Stimulated activated CD8-positive, alpha-beta memory T cell treated with anti-CD3 and anti-CD28 coated beads, Interleukin-12 subunit alpha, Interleukin-12 subunit beta, amount 100 ng/mL, for 4 hours (primary cell): ENCODE measurements at places on chromosomes 4 and X.
A peak's percentile ranks its signal among the peaks of the same experiment; 100 is the strongest.

- DNase-seq, result no peak
These were observed 9.7 kb downstream of the SMIM20 start for GRCh38 chr4:25923745-25924144.

GRCh38 chr4:6390356-6390755, 82.1 kb downstream of the PPP2R2C start:
- DNase-seq, result no peak

- no peak for DNase-seq
These were observed 125.8 kb upstream of the VCX3A start for GRCh38 chrX:6660567-6661264.

DNA sequence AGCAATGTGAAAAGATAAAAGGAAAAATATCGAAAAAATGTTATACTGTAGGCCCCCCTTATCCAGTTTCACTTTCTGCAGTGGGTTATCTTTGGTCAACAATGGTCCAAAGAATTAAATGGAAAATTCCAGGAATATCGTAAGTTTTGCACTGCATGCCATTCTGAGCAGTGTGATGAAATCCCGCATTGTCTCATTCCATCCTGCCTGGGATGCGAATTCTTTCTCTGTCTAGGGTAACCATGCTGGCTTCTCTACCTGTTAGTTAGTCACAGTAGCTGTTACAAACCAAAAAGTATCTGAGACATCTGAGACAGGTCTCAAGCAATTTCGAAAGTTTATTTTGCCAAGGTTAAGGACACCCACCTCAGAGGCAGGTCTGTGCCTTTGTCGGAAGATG, 170.3 kb downstream of the COX18 start:
- DNase-seq, result no peak

DNA sequence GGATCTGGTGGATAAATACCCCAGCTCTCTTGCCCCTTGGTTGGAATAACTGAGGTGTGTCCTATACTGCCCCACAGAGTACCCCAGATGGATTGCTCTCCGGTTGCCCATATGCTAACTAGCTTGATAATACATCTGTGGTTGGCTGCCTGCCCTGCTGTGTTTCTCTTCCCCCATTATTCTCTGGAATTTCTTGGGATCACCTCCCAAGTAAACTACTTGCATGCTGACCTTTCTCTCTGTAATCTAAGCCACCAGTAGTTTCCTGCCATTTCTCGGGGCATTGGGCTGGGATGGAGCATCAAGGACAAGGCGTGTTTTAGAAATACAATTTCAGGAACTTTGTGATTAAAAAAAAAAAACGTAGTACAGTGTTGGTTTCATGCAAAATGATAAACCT, 25.2 kb downstream of the PPP1R2C start:
- no peak for DNase-seq

- DNase-seq, result peak; percentile 40
These were observed 32.0 kb downstream of the CTBP1 start for GRCh38 chr4:1216869-1217294.

DNA sequence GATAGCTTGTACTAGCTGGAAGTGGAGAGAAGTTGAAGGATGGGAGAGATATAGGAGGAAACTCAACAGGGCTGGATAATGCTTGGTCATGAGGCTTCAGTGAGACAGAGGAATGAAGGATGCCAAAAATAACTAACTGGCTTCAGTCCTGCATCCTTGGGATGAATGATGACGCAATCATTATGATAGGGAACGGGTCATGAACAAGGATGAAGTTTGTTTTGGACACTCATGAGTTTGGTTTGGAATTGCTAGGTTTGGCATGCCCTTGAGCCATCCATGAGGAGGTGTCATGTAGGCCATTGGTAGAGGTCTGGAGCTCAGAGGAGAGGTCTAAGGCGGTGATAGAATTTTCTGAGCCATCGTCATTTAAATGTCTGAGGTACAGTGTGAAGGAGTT, 160.0 kb upstream of the NHS start:
- DNase-seq, result no peak

- no peak for DNase-seq
These were observed 698.7 kb downstream of the GLUD2 start for GRCh38 chrX:121746105-121746504.

GRCh38 chrX:103730796-103731493, 20.2 kb downstream of the TMEM31 start:
- DNase-seq, result no peak

DNA sequence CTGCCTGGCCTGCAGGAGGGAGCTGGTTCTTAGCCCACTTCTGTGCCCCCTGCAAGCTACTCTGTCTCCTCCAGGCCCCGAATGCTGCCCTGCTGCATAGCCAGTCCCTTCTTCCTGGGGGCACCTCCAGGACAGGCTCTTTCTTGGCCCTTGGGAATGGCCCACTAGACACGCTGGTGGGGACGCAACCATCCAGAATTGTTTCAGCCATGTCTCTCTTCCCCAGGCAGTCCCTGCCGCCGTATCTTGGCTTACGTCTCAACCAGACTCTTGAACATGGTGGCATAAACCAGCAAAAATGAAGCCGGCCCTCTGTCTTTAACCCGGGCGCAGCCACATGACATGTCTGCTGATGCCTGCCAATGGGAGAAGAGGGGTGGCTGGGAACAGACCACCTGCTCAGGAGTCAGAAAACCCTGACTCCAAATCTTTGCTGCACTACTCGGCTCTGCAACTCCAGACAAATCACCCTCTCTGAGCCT, 9.0 kb downstream of the LRPAP1 start:
- DNase-seq, result no peak

DNA sequence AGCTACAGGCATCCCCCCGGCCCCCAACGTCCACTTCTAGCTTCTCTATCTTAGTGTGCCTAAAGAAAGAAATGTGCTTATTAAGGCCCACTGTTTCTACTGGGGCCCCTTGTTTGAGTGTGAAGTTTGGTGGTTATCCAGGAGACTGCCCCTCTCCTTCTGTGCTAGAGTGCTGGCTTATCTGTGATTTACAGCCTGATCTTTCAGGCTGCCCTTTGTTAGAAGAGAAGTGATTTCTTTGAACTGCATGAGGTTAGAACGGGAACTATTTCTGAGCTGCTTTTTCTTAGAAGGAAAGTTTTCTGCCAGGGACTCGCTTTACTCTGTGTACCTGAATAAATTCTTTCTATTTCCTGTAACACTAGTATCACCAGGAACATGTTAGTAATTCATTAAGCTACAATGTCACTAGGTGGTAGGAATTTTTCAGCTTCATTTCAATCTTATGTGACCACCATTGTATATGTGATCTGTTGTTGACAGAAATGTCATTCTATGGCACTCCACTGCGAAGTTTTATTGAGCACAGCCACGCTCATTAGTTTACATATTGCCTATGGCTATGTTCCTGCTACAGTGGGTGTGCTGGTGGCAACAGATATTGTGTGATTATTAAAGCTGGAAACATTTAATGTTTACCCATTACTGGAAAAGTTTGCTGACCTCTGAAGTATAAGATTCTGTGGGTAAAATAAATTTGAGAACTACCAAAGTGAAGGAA, 193.8 kb upstream of the CXorf51B start:
- DNase-seq, result no peak

DNA sequence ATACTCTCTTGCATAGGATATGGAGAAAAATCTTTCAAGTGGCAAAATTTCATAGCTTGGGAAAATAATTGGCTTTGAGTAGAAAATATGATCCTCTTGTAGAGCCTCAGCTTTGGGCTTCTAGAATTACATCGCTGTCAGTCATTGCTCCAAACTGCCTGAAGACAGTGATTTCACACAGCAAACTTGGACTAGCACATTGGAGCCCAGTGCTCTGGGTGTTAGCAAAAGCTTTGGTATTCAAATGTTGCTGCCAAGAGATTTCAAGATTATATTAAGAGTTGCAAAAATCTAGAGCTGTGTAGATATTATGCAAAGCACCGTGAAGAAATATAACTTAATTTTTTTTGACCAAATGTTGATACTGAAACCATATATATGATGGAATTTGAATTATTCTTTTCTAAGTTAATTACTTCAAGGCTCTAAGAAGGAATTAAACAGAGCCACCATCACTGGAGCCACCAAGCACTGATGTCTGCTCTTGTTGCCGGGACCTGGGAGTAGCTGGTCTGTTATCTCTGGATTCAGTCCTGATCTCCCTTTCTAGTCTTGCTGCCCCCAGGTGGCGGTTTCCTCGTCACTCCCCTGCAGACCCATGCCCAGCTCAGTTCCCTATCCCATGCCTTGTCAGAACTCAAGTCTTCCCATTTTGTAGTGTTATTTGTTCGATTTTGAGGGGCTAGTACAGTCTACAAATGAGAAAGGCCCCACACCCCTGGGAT, 260.7 kb upstream of the SFRP2 start:
- DNase-seq, result no peak

- no peak for DNase-seq
These were observed 753.3 kb downstream of the ADGRL3 start for GRCh38 chr4:61953386-61953785.

DNA sequence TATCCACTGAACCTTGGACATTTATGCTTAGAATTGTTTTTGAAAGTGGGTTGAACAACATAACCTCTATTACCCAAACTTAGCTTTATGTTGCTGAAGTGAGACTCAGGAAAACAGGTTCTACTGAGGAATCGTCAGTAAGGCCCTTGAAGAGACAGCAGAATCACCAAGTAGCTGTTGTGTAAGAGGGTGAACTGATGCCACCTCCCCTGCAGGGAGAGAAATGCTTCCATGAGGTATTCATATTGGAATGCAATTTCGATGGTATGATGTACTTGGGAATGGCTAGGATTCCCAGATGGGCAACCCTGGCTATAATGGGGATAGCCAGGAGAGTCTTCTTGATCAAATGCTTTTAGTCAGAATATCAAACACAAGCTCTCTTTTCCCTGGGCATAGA, 4.1 kb upstream of the SCRG1 start:
- no peak for DNase-seq

- DNase-seq, result no peak
These were observed 33.7 kb upstream of the CCKAR start for GRCh38 chr4:26524011-26524410.

GRCh38 chr4:15756361-15756861, 21.7 kb upstream of the CD38 start:
- peak; percentile 49 for DNase-seq

DNA sequence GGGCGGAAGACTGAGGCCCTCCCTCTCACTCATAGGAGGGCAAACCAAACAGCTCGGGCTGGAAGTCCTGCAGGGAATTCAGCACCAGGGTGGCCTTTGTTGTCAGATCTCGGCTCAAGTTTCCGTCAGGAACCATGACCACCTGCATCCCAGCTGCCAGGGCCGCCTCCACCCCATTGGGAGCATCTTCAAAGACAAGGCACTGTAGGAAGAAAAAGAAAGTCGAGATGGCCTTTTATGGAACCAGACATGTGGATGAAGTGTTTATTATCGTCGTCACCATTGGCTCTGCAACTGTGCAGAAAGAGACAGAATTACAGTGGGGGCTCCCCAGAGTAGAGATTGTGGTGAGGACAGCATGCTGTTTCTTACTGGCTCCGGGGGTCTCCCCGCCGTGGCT, 97.2 kb upstream of the STS start:
- DNase-seq, result no peak

- DNase-seq, result no peak
These were observed 140.6 kb upstream of the GPC4 start for GRCh38 chrX:133555782-133556458.

DNA sequence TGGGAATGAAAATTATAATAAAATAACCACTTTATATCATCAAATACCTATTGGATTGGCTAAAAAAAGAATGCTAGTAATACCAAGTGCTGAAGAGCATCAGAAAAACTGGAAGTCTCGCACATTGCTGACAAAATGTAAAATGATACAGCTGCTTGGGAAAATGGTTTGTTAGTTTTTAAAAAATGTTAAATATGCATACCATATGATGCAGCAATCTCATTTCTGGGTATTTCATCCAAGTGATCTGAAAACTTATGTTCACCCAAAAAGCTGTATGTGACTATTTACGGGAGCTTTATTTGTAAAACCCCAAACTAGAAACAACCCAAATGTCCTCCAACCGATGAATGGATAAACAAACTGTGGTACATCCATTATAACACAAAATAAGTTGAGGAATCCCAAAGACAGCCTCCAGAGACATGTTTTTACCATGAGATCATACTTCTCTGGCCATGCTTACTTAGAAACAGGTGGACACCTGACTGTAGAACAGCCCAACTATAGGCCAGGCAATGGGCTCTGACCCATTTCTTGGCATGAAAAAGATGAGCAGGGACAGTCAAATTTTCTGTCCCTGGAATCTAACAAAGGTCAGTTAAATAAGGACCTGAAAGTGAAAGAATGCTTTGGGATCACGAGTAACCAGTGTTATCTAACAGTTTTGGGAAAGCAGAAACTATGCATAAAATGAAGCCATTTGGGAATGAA, 47.5 kb upstream of the FAM120C start:
- no peak for DNase-seq

- no peak for DNase-seq
These were observed 162.2 kb downstream of the BCOR start for GRCh38 chrX:39935411-39936064.

DNA sequence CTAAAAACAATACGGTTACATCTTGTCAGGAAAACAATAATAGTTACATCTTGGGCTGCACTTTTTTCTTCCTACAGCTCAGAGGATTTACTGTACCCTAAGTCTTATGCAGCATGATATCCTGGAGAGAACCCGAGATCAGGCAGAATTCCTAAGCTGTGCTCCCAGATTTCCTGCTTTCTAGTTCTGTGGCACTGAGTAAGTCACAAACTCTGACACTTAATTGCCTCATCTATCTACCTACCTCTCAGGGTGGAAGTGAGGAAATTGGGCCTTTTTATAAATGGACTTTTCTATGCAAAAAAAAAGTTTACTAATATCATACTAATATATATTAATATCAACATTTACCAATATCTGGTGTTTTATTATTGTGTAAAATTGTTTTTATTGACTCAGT, 438.5 kb downstream of the INPP4B start:
- DNase-seq, result no peak

DNA sequence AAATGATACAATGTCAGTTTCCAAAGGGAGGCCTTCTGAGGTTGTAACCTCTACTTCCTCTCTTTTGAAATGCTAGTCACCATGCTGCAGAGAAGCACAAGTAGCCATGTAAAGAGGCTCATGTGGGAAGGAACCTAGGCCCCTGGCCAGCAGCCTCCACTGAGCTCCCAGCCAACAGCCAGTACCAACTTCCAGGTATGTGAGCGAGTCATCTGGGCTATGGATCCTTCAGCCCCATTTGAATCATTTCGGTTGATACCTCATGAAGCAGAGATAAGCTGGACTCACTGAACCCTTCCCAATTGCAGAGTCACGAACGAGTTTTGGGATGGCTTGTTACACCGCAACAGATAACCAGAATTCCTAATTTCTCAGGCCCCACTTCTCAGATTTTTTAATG, 187.0 kb upstream of the LDB2 start:
- DNase-seq, result no peak

DNA sequence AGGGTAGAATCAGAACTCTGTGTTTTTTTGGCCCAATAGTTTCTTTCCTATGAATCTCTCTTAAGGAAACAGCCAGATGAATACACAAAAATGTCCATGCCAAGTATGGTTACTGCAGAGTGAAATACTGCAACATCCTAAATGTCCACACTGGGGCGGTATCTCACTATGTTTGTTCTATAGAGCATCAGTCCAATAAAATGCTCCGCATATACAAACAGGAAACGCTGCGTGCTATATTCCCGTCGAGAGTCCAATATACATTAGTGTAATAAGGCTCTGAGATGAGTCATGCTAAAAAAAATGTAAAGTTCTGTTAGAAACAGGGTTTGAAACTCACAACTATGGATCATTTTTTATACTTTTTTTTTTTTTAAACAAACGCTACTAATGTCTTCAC, 72.9 kb upstream of the ENOX2 start:
- no peak for DNase-seq

GRCh38 chr4:184688447-184688846, 38.9 kb downstream of the PRIMPOL start:
- no peak for DNase-seq

GRCh38 chrX:43581888-43582539, 74.1 kb upstream of the MAOA start:
- no peak for DNase-seq
